SJSA1 (cell line): ENCODE measurements at places on chromosomes 5 and 9. TPM values are rescaled to one million over a fixed set of nuclear protein-coding genes. Genes with fewer than 3 reads are reported as not detected.

Gene ORM2
- total RNA-seq = not detected in 2 replicates

Gene MRPL41
- total RNA-seq = 59.5 and 119 TPM in 2 replicates

- H3K27ac ChIP-seq = no peak overlapping the region
- DNase-seq = no peak
- H3K36me3 ChIP-seq = no peaks in the 10 kb centered on the region
- H3K27me3 ChIP-seq = no peaks in the 10 kb centered on the region
- H3K4me3 ChIP-seq = no peak overlapping the region
Observed at GRCh38 chr9:134341306-134341705, 15.1 kb downstream of the RXRA start.

DNA sequence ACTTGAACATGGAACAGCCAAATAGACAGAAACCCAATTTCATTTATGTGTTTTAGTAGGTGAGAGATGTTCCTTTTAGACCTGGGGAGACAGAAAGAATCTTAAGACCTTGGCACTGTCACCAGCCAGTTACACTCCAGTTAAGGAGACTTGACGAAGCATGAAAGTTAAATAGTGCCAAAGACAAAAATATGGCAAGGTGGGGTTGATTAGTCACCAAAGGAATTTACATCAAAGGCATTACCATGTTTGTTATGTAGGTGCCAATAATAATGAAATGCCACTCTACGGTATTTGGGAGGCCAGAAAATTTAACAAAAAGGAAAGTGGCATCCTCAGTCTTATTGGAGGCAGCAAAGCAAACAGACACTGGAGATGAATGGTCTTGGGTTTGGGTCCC lies 9.2 kb upstream of the IL12B start:
- H3K4me3 ChIP-seq = no peak overlapping the region
- H3K27me3 ChIP-seq = no peaks in the 10 kb centered on the region
- H3K4me1 ChIP-seq = peaks cover 52% of the 10 kb centered on the region

Gene IL13
- not detected in 2 replicates for total RNA-seq

Gene CIZ1
- 38.2 and 38.8 TPM in 2 replicates for total RNA-seq
